ENCODE measurements at places on chromosomes 7 and 10.
A peak's percentile ranks its signal among the peaks of the same experiment; 100 is the strongest.

DNA sequence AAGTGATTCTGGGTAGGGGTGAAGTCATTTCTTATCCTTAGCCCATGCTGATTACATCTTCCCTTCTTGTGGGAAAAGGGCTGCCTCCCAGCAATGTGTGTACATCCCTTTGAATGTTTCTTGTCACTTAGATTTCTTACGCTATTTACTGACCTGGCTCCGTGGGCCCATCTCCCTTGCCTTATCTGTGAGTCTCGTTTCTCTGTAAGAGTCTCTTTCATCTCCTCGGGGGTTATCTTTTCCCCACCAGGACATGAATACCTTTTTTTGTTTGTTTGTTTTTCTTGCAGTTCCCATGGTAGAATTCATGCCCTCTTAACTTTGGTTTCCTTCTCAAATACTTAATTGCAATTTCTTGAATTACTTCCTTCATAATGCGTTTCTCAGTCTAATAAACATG, 107.7 kb downstream of the BAMBI start:
- DNase-seq: no peak

GRCh38 chr10:62613424-62613823, 191.1 kb upstream of the ADO start:
- DNase-seq: no peak

DNA sequence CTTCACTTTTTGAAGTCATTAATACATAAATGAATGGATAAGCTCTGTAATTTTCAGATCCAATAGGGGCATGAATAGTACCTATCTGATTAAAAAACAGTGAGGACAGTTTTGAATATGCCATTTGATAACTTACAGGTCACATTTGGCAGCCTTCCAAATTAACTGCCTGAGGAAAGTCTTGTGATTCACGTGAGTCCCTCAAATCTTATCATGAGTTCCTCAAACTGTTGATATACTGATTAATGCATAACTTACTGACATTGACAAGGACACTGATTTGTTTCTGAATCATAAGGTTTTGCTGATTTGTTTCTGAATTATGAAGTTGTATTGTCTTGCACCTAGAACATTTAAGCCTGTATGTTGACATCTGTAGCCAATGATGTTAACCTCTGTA, 55.1 kb downstream of the ANKMY2 start:
- DNase-seq: no peak

DNA sequence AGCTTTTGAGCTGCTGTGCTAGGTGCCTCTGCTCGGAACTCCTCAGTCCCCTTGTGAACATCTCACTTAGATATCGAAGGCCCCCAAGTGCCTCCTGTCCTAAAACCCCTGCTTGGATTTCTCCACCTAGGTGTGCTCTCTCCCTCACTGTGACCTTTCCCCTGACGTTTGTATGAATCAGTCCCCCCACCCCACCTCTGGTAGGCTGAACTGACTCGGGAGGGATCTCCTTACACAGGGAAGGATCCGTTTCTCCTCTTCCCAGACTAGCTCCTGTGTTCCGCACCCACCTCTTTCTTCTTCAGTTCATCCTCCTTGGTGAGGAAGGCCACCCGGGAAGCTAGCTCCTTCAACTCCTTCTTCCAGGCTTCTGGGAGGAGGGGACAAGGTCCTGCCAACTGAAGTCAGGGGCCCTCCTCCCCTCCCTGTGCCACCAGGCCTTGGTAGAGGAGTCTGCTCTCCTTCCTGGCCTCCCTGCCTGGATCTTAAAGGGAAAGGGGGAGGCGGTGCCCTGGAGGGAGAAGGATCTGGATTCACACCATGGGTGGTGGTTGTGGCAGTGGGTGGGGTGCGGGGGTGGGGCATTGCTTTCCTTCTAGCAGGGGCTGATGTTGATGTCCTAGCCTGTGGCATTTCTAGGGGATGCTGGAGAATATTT, 6.8 kb downstream of the TBATA start:
- DNase-seq: no peak

DNA sequence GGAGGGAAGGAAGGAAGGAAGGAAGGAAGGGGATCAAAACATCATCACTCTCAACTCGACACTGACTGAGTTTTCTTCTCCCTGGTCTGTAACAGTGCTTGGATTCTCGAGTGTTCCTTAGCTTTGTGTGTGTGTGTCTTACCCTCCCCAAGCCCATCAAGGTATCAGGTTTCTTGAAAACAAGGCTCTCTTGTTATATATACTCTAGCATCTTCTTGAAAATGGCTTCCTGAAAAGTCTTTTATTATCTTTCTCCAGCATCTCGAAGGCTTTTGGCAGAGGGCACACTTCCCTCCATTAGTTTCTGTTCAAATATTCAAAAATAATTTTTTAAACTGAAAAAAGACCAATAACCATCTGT, 13.4 kb downstream of the SERPINE1 start:
- no peak for DNase-seq

DNA sequence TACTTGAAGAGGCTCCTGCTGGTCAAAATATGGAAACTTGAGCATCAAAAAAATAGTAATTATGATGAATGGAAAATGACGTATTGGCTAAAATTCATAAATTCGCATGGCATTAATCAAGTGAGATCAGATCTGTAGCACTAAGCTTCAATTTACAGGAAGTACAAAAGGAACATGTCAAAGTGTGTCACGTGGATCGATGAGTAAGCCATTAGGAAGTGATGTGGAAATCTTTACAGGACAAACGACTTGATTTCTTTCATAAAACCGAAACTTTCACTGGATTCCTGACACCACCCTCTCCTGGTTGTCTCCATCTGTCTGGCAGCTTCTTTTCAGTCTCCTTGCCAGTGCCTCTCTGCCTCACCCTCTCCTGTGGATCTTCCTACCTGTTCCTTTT, 25.8 kb downstream of the AKR1C8 start:
- no peak for DNase-seq

DNA sequence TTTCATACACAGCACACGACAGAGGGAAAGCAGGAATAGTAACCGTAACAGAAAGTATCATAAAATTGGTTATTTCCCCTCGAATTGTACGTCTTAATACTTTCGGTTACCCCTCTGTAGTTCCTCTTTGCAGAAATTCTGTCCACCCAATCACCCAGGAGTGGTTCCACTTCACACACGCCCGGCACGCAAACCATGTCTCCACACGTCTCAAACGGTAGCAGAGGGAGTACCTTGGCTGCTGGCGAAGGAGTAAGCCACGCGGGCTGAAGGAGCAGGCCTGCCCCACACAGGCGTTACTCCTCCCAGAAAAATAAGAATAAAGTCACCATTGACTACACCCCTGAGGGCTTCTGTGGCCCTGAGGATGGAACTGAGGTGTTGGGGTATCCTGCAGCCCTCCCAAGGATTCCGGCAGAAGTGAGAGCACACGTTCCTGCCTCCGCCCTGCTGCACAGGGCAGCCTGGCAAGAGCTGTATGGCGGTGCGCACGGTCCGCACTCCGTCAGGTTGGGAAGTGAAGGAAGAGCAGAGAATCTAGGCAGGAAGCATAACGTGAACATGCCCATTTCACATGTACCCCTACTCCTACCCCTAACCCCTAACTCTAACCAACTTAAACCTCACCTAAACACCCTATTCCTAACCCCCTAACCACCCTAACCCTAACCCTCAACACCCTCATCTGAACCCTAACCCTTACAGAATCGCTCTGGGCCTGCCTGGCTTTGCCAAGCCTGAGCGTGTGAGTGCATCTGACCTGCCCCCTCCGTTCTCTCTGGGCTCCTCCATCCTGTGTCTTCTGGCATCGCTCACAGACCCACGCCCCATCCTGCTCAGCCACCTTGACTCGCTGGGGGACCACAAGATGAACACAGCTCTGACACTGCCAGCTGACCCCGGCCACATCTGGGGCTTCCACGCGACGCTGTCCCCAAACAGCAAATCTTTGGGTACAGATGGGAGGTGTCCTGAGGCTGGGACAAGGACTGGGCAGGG, 18.2 kb downstream of the GPR146 start:
- no peak for DNase-seq

- peak; percentile 79 for DNase-seq
Observed at GRCh38 chr7:129845178-129845971, 107.4 kb downstream of the UBE2H start.

DNA sequence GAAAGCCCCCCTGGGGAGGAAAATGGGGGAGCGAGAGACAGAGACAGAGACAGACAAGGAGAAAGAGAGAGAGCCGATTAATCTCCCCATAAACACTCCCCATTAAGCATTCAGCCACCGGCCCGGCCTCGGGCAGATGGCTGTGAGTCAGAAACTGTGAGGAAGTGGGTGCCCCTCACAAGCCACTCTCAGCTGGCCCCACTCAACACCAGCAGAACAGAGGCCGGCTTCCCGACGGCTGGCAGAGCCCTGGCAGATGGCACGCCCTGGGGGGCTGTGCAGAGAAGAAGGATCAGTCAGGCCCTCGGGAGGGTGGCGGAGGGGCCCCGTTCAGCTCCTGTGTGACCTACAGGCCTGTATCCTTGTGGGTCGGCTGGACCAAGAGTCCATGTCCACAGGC, 41.2 kb downstream of the CAMK2B start:
- DNase-seq: no peak

DNA sequence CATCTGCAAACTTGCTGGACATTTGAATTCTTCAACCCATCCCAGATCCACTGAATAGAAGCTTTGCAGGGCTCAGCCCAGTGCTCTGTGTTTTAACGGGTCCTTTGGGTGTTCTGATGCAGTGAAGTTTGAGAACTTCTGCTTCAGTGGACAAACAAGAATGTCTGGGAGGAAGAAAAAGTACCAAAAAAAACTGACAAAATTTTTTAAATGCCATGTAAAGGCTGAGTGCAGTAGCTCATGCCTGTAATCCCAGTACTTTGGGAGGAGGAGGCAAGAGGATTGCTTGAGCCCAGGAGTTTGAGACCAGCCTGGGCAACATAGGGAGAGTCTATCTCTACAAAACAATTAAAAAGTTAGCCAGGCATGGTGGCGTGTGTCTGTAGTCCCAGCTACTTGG, 51.8 kb upstream of the FRMD4A start:
- no peak for DNase-seq

DNA sequence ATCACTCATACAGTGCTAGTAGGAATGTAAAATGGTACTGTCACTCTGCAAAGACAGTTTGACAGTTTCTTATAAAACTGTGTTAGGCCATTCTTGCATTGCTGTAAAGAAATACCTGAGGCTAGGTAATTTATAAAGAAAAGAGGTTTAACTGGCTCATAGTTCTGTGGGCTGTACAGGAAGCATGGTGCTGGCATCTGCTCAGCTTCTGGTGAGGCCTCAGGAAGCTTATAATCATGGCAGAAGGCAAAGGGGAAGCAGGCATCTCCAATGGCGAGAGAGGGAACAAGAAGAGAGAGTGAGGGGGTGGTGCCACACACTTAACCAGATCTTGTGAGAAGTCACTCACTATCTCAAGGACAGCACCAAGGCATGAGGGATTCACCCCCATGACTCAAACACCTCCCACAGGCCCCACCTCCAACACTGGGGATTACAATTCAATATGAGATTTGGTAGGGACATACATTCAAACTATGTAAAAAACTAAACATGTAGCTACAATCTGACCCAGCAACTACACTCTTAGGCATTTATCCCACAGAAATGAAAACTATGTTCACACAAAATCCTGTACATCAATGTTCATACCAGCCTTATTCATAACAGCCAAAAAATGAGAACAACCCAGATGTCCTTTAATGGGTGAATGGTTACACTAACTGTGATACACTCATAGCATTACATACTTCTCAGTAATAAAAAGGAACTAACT, 5.0 kb downstream of the ALDH18A1 start:
- no peak for DNase-seq

GRCh38 chr10:28431139-28431538, 101.8 kb upstream of the WAC start:
- DNase-seq: no peak

- no peak for DNase-seq
Observed at GRCh38 chr7:618539-619367, 99.1 kb upstream of the PDGFA start.
